Hepatic stellate cell (primary cell): ENCODE measurements at places on chromosomes 4 and X.

- no peak for DNase-seq
Measured at GRCh38 chr4:138005486-138005885, 236.7 kb downstream of the SLC7A11 start.

DNA sequence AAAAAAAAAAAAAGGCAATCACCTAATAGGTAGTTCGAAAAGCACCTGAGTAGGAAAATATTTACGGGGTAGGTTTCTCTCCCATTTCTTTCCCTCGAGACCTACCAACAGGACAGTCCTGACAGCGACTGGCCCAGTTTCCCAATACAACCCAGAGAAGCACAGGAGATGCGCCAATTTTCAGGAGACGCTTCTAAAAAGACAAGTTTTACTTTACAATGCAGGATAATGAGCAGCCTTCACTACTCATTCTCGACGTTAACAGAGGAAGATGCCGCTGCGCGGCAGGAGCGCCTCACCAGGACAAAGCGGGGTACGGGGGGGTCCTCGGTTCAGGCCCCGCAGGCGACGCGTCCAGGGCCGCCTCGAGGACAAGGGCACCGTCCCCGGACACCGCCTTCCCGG lies 708 bp downstream of the BCLAF3 start:
- DNase-seq: peak; percentile 13

GRCh38 chrX:19695884-19696283 lies 180.6 kb upstream of the MAP3K15 start:
- DNase-seq: no peak

GRCh38 chr4:57580710-57581599 lies 470.8 kb upstream of the IGFBP7 start:
- no peak for DNase-seq

- DNase-seq: no peak
Measured at GRCh38 chr4:83504503-83504902, 19.6 kb upstream of the ABRAXAS1 start.

DNA sequence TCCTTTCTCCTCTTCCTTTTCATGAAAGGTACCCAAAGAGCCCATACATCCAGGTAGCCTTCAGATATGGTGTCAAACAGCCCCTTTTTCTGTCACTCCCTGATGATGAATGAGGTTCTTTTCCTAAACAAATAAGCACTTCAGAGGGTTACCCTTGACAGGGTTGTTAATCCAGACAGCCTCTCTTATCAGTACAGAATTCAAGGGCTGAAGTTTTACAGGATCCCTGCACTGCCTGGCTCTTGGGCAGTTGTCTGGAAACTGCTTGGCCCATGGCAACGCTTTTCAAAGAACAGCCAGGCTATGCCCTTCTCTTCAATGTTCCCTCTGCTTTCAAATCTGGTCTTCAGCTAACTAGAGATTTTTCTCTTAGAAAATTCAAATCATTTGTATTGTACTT lies 352.6 kb upstream of the FAM241A start:
- no peak for DNase-seq

DNA sequence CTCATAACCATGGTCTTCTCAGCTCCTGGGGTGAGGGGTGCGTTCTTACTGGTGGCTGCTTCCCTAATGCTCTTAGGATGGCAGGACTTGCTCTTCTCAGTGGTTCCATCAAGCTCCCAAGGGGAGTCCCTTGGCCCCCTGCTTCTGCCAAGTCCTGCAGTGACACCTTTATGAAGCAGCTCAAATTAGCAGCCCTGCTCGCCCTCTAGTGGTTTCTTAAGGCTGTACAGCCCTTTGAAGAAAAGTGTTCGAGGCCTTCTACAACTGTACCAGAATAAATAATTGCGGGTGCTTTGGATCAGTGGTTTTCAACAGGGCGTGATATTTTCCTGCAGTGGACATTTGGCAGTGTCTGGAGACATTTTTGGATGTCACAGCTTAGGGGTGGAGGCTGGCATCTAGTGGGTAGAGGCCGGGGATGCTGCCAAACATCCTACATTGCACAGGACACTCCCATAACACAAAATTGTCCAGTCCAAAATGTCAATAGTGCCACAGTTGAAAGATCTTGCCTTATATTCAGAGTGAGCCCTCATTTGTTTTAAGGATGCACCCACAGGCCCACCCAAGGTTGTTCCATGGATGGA lies 204.7 kb upstream of the S100G start:
- no peak for DNase-seq

- no peak for DNase-seq
Measured at GRCh38 chrX:8284131-8284530, 113.1 kb upstream of the VCX2 start.

GRCh38 chr4:137934911-137935310 lies 307.2 kb downstream of the SLC7A11 start:
- no peak for DNase-seq

DNA sequence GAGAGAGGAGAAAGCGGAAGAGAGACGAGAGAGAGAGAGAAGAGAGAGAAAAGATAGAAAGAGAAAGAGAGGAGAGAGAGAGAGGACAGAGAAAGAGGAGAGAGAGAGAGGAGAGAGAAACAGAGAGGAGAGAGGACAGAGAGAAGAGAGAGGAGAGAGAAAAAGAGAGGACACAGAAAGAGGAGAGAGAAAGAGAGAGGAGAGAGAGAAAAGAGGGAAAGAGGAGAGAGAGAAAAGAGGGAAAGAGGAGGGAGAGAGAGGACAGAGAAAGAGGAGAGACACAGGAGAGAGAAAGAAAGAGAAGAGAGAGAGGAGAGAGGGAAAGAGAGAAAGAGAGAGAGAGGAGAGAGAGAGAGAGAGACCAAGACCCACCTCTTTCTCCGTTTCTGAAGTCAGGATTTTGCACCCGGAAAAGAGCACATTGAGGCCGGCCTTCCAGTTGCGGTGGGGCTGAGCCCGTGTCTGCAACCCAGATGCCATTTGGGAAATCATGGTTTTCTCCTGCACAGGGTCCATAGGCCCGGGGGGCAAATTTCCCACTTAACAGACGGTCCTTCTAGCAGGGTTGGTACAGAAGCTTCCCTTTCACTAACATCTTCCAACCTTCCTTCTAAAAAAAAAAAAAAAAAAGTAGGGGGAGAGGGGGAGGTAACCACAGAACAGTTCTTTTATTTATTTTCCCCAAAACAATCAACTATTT lies 60.9 kb downstream of the CRLF2 start:
- DNase-seq: no peak

- DNase-seq: no peak
Measured at GRCh38 chrX:133550665-133551485, 135.6 kb upstream of the GPC4 start.

DNA sequence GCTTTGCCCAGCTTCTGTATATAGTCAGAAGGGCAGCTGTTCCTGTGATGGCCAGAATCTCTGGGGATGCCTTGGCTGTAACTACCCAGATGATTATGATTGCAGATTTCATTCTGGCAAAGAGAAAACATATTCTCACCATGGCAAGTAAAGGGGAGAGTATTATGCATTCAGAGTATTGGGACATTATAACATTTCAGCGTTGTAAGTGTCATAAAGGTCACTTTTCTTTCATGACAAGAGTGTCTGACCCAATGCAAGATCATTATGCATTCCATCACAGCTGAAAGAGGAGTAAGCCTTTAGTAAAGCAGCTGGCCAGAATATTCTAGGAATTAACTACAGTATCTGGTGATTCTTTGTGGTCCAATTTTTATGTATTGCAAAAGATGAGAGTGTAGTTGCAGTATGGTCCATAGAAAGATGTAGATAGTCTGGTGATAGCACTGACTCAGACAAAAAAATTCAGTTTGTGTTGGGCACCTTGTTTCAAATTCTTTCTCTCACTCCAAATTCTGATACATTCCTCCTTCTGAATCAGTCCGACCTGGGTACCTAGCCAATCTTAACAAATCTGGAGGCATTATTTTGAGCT lies 2366.3 kb downstream of the PCDH7 start:
- DNase-seq: no peak

DNA sequence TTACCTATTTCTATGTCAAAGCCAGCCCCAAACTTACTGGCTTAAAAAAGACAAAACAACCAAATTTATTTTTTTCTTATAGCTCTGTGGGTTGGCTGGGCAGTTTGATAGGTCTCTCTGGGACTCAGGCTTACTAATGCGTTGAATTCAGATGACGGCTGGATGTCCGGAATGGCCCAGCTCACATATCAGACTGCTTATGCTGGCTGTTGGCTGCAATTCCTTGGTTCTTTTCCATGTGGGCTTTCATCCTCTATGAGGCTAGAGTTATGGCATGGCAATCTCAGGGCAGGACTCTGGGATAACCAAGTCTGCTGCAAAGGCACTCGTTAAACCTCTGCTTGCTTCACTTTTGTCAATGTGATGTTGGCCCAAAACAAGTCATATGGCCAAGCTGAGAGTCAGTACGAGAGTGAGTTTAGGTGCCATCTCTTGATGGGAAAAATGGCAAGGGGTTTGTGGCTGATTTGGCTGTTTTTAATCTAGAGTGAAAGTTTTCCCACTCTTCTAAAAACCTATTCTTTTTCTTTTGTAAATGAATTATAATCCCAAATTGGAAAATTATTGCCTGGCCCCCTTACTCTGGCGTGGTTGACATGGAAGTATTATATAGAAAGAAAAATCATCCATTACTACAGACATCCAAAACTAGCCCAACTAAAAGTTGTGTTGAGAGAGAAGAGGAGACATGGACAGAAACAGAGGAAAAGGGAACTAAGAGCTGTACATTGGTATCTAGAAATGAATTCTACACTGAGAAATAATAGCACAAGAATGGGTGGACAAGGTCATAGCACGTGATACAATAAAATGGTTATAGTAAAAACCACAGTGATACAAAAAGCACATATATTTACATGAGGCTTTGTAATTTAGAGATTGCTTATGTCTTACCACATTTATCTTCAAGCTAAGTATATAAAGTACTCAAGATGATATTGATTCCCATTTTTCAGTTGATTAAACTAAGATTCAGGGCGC lies 6.6 kb downstream of the PRIMPOL start:
- no peak for DNase-seq

GRCh38 chrX:106479920-106480319 lies 131.9 kb upstream of the RADX start:
- no peak for DNase-seq

DNA sequence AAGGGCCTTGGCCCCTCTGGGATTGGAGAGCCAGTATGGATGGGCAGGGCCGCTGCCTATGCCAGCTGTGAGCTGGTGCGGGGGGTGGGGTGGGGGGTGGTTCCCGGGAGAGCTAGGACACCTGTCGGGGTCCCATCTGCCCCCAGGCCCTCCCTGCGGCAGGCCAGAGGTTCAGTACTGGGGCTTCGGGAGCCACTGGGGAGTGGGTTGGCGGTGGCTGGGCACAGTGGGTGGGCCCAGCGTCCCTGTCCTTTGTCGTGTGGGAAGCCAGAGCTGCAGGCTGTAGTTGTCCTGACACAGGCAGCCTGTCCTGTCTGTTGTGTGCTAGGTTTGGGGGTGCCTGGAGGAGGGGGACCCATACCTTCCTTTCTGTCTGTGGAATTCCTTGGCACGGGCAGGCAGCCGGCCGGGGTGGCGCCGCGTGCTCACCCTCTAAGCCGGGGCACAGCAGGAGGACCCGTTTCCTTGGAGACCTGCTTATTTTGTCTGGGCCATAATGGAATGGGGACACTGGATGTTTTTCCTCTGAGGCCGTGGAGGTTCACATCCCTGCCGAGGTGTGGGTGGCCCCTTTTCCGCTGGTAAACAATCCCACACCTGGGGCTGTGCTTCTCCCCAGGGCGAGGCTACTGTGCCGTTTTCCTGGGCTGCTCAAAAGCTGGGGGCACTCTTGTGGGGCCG lies 14.8 kb downstream of the DOK7 start:
- no peak for DNase-seq

DNA sequence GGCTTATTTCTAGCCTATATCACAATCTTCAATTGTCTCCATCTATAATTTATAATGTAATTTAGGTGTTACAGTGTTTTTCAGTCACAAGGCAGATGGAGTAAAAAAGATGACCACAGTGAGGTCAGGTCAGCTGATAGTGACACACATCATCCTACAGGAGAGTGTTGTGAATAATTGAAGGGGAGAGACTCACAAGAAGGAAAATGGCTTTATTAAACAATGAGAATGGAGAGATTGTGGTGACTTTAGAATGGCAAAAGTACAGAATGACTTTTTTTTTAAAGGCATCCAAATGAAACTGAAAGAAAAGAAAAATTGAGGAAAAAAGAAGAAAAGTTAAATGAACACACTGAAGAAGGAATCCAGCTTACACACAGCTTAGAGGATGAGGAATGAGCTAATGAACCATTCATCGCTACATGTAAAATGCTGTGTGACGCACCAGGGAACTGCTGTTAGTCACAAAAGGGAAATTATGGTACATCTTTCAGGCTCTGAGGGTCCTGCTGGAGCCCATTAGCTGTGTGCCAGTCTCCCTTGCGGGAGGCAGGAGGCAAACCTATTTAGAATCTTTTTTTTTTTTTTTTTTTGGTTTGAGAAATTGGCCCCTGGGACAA lies 56.6 kb downstream of the SPRY1 start:
- no peak for DNase-seq

DNA sequence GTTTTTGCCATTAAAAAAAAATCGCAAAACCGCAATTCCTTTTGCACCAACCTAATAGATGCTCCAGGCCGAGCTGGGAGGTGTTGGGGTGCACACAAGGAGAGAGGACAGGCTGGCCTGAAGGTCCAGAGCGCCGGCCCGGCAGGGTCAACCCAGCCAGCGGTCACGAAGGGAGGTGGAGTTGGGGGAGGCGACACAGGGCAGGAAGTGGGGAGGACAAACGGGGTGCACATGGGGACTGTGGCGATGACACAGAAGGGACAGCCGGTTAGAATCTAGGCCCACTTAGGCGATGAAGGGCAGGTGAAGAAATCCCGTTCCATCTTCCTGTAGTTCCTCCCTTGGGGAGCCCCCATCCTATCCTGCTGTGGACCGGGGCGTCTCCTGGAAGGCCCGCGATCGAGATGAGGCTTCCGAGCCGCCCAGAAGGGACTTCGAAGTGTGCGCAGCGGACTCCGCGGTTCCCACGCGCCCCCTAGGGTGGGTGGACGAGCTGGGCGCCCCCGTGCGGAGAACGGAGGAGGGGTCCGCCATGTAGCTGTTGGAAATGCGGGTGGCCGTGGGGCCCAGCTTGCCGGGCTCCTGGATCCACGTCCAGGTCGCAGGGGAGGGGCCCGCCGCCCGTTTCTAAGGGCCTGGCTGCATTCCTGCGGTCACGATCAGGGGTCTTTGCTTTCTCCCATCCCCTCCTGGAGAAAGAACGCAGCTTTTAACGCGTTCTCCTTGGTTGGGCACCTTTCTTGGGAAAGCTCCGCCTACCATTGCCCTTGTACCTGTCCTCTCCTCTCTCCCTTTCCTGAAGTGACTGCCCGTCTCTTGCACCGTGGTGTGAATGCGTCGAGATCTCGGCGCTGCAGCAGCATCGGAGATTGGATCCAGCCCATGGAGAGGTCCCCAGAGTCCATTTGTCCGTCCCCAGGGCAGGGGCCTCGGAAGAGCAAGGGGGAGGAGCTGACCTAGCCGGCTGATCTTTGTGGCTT lies 17.0 kb upstream of the HPF1 start:
- DNase-seq: no peak
